ENCODE measurements at places on chromosomes 6 and 20.

DNA sequence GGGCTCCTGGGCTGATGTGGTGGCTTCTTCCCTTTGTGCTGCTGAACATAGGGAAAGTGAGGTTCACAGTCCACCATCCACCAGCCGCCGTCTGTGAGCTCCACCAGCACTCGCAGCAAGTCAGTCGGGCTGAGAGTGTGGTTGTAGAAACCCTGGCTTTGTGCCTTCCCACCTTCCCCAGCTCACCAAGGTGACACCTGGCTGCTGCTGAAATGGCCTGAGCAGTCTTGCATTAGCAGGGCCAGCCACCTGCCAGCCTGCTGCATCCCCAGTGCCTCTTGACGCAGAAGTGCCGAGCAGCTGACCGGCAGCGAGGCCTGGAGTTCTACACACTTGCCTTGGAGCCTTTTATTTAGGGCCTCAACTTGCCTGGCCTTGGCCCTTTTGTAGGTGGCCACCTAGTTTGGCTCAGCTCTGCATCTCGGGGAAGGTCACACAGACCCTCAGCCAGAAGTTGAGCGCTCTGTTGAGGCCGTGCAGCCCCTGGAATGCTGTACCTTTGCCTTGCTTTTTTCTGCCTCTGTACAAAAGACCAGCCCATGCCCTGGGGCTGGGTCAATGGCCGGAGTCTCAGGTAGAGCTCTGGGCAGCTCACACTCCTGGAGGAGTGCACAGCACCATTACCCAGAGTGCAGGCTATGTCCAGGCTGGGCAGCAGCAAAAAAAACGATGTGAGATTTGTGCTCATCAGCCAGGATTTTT lies 76.5 kb downstream of the PTPN1 start:
- no peak for DNase-seq

GRCh38 chr6:17395112-17395511 lies 1.7 kb downstream of the CAP2 start:
- DNase-seq, result no peak

DNA sequence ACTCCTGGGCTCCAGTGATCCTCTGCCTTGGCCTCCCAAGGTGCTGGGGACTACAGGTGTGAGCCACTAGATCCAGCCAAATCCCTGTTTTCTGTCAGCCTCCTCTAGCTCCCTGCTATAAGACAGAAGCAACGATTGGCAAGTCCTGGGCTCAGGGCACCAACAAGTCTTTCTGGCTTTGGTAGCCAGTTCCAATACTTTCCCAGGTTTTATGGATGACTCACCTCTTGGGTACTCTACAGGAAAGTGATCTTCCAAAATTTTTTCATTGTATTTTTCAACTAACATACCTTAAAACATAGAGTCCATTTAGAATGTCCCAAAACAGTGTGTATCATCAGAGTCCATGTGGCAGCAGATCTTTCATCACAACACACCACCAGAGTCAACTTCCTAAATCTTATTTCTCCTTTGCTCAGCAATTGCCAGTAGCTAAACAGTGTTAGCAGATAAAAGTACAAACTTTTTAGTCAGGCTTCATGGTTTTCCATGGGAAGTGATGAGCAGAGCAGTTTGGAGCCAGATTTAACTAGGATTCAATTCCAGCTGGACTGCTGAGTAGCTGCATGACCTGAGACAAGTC lies 13.3 kb downstream of the GABBR1 start:
- no peak for DNase-seq

DNA sequence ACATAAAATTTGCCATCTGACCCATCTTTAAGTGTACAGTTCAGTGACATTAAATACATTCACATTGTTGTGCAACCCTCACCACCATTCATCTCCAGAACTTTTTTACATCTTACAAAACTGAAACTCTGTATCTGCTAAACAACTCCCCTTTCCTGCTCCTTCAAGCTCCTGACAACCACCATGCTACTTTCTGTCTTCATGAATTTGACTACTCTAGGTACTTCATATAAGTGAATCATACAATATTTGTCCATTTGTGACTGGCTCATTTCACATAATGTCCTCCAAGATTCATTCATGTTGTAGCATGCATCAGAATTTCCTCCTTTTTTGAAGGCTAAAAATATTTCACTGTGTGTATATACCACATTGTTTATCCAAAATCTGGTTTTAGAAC lies 86.9 kb upstream of the SMLR1 start:
- DNase-seq, result no peak

DNA sequence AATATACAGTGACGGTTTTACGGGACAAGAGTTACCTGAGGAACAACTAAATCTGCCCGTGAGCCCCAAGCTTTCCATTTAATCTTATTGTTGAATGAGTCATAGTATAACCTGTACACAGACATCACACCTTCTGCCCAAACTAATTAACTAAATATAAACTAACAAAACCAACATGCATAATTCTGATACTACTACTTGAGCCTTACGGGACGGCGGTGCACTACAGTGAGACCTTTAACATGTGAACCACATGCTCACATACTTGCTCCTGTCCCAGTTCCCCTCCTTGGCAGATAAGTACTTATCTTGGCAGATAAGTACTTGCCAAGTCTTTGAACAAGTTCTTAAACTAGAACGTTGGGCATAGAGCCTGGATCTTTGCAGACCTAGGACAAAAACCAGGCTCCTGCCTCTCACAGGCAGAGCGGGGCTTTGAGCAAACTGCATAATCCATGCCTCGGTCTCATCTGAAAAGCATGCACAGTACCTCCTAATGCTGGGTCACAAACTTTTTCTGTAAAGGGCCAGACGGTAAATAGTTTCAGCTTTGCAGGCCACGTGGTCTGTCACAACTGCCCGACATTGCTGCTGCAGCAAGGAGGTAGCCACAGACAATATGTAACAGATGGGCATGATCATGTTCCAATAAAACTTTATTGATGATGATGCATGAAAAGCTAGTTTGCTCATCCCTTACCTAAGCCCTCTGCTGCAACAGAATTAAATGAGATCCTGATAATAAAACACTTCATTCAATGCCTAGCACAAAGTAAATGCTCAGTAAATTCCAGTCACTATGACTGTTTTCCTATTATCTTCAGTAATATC lies 23.0 kb downstream of the ZNF217 start:
- DNase-seq, result no peak

DNA sequence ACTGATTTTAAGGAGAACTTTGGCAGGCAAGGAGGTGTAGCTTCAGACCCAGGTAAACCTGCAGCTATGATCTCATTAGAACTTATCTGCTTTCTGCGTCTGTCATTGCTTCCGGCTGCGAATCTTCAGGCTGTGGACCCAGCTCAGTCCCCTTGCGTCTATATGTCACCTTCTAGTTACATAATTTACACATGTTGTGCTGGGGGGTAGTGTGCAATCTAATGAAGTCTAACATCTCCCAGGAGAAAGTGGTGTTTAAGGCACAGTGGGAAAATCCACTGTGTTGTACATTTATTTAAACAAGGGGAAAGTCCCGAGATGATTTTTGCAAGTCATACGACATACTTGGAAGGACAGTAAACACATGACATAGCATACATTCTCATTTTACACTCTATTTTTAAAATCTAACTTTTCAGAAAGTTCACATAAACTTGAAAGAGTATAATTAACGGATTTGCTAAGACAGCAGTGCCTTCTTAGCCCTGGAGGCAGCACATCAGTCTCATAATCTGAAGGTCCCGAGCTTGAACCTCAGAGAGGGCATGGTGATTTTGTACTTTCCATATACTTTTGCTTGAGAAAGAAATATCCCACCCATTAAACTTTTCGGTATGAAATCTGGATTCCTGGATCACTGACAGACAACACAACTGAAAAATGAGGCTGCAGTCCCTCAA lies 35.2 kb downstream of the GPX6 start:
- no peak for DNase-seq

- no peak for DNase-seq
Measured at GRCh38 chr6:125658136-125658535, 91.3 kb upstream of the HEY2 start.

DNA sequence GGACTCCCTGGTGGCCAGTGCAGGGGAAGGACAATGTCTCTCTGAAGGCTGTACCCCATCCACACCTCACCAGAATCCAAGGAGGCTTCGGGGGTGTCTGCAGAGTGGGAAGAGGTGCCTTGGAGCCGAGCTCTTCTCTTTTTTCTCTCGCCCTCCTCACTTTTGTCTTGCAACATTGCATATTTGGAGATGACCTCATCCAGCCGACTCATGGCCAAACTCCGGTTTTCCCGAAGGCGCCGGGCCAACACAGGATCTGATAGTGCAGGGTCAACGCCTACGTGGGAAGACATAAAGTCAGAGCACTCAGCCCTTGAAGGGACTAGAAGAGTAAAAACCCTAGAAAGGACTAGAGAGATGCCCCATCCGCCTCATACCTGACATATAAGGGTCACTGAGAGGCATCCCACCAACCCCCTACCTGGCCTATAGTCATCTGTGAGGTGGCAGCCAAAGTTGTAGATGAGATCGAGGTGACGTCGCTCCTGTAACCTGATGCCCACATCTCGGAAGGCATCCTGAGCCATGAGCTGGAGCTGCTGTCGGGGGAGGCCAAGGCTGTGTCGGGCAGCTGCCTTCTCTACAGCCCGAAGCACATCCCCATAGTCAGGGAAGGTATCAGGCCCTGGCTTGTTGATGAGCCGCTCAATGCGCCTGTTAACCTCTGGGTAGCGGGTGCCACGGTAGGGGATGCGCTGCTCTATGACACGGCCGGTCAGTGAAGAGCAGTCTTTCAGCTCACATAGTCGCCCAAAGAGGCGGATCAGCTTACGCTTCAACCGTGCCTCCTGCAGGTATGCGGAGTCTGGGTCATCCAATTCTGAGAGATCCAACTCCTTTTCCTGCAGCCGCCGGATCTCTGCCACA lies 3.0 kb upstream of the ZBTB22 start:
- no peak for DNase-seq

DNA sequence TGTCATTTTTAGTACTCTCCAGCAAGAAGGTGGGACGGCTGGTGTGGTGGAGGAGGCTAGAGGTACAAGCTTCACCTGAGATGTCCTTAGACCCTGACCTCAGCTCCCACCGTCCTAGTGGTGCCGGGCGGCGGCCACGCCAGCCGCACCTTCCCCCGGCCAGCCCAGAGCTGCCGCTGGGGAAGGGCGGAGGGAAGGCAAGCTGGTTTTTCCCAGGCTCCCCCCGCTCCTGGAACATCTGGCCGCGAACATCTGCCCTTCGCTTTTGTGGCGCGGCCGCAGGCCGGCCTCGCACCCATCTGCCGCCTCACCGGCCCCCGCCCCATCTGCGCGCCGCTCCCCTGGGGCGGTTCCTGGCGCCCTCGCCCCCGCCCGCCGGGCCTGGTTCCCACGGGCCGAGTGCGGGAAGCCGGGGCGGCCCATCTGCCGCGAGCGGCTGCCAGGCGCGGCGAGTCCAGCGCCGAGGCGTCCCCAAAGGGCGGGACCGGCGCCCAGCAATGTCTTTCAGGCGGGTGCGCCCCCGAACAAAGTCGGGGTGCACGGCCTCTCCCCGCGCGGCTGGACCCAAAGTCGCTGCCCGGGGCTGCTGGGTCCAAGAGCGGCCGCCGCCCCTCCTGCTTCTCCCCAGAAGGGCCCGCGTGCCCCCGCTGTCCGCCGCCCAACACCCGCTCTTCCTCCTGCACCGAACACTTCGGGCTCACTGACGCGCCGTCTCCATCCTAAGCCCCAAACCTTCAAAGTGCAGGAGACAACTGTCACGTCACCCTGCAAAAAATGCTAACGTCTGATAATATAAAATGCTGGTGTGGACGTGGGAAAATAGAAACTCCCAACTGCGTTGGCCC lies 17.3 kb upstream of the ID1 start:
- no peak for DNase-seq

DNA sequence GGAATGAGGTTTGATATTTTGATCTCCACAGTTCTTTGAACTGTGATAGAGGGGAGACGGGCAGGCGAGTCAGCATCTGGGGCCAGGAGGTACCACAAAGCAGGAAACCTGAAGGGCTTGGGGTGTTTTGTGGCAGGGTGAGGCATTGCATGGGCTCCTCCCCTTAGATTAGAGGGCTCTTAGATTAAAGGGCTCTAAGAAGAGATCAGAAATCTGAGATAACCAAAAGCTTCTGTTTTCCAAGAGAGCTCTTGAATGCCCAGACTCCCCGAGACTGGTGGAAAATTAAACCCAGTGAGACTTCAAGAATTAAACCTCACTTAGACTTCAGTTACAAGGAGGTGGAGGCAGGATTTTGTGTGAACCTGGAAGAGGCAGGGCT lies 2.4 kb upstream of the GPX5 start:
- no peak for DNase-seq

GRCh38 chr6:169955731-169956437 lies 204.5 kb downstream of the ERMARD start:
- no peak for DNase-seq

DNA sequence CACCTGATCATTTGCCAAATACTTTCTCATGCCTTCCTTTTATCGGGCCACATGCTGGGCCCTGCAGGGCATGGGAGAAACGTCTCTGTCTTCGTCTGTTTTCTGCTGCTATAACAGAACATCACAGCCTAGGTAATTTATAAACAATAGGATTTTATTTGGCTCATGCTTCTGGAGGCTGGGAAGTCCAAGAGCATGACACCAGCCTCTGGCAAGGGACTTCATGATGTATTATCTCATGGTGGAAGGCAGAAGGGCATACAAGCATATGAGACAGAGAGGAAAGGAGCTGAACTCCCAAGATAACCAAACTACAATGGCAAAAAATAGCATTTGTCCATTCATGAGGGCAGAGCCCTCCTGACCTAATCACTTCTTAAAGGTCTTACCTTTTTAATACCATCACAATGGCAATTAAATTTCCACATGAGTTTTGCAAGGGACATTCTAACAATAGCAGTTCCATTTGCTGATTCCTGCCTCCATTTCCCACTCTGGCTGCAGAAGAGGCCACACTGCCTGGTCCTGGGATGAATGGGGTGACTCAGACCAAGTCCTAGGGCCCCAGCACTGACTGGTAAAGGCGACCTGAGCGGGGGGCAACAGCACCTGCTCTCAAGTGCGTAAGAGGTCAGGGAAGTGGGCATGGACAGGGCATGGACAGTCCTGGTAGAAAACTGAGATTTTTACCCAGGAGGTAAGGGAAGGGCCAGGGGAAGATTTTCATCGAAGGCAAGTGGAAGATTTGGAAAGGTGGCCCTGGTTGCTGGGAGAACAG lies 5.1 kb upstream of the ZBP1 start:
- DNase-seq, result no peak

- DNase-seq, result no peak
Measured at GRCh38 chr20:58664331-58664730, 13.2 kb downstream of the STX16 start.

DNA sequence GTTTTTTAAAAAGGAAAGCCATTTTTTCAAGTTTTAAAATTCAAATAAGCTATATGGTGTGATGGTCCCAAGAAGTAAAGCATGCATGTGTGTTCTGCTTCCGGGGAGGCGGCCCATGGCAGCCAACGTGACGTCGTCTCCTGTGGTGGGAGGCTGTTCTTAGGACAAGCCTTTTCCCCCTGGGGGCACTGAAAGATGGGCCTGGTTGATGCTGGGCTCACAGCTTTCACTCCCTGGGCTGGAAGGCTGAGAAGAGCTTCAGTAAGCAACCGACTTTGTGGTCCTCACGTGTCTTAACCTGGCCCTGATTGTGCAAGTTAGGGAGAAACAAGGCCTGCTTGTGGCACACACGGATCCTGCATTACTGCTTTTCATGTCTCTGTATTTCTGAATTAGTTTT lies 84.1 kb downstream of the SMOC2 start:
- no peak for DNase-seq
